ENCODE measurements at places on chromosomes 3 and 15. TPM values are rescaled to one million over a fixed set of nuclear protein-coding genes. Genes with fewer than 3 reads are reported as not detected.

Gene GUCA1C
- not detected for total RNA-seq

Gene MNS1
- 6.2 TPM for total RNA-seq

Gene CTDSPL2
- total RNA-seq = 179 TPM

Gene MESP1
- total RNA-seq = not detected
